ENCODE measurements at places on chromosomes 12 and 14.

GRCh38 chr12:12791756-12792369, 6.4 kb downstream of the APOLD1 start:
- DNase-seq = no peak

DNA sequence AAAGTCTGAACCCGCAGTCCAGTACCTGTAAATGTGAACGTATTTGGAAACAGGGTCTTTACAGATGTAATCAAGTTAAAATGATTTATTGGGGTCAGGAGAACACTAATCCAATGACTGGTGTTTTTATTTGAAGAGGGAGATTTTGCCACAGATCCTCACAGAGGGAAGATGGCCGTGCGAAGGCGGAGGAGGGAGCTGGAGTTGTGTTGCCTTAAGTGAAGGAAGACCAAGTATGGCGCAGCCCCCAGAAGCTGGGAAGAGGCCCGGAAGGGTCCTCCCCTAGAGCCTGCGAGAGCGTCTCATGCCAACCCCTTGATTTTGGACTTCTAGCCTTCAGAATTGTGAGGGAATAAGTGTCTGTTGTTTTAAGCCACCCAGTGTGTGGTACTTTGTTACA, 102.8 kb upstream of the NUDT4 start:
- no peak for DNase-seq

- DNase-seq = no peak
These were observed 28.3 kb downstream of the GALNT9 start for GRCh38 chr12:132300789-132301722.

DNA sequence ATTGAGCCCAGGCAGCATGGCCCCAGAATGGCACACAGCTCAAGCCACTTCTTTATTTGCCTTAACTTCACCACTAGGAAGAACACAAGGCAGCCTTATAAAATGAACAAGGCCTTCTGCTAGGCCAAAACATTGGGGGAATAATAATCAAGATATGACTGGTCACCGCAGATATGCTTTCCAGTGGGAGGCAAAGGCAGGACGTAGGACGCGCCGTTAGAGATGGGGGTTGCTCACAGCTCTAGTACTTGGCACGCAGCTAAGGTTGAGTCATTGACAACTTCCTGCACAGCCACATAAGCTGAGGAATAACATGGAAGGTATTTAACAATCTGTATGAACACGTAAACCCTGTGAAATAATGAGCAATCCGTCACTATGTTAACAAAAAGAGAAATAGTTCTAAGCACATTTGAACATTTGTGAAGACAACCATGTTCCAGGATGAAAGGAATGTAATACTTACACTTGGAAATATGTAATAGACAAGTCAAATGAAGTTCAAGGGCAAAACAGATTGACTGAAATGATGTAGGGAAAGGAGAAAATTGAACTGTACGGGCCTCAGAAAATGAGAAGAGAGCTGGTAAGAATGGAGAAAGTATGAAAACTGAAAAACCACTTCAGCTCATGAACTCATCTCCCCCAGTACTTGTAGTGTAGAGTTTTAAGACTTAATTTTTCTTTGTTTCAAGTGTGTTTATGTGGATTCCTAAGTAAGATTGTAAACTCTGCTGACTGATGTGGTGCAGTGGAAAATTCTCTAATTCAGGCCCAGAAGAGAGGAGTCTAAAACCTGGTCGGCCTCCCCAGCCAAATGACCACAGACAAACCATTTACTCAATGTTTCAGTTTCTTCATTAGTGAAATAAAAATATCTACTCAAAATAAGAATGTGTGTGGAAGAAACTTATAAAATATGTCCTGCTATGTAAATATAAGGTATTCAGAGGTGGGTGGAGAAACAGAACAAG, 59.3 kb upstream of the CCDC91 start:
- DNase-seq = no peak

GRCh38 chr12:58143498-58143995, 202.2 kb downstream of the ATP23 start:
- DNase-seq = no peak

GRCh38 chr14:65461730-65462129, 49.2 kb downstream of the FUT8 start:
- DNase-seq = no peak

DNA sequence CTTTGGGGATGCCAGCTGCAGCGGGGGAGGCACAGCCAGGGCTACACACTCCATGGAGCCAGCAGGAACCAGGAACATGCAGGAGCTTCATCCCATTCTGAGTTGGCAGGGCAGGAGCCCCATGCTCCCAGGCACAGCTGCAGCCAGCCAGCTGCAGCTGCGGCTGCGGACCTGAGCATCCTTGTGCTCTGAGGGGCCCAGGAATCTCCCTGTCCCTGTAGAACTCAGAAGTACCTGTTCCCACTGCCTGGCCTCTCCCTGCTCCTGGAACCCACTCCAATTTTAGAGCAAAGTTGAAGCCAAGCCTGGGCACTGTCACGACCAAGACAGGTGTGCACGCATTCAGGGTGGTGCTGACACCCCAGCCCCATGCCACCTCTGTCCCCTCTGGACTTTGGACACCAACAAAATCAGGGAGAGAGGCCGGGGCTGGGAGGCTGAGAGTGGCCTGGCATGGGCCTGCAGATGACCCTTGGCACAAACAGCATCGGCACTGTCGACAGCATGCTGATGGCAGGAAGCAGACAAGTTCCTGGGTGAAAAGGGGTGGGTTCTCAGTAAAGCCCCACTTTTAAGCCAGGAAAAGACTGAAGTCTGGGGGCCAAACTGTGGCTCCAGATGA, 257.3 kb upstream of the LRFN5 start:
- DNase-seq = no peak

DNA sequence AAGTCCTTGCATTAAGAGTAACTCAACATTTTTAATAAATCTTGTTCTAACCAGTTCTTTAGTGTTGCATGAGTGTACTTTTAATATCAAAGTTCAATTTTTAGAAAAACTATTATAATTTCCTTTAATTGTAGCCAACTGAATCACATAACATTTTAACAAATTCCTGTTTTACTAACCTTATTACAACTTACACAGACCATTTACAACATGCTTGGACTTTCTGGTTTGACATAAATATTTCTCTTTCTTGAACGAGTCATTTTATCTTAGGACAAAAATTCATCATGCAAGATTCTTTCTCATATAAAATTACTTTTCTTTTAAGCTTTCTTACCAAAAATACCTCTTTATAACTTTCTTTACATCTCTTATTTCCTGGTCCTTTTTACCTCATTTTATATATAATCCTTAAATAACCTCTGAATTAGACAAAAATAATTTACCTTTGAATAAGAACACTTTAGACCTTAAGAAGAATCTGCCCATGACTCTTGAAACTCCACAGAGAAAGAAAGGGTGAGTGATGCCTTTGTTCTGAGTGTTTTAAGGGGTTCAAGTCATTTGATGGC, 3.9 kb downstream of the SLCO1A2 start:
- no peak for DNase-seq

DNA sequence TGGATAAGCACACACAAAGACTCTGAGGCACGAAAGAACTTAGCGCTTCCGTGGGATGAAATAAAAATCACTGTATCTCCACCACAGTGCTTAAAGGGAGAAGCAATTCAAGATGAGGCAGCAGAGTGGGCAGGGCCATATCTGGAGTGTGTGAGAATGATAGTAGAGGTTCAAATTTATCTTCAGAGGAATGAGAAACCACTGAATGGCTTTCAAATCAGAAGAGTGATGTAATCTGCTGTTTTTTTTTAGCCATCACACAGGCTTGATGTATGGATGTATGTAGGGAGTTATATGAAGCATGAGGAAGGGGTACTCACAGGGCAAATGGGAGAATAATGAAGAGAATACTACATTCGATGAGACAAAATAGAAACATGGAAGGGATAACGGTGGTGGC, 24.1 kb downstream of the MDGA2 start:
- no peak for DNase-seq

DNA sequence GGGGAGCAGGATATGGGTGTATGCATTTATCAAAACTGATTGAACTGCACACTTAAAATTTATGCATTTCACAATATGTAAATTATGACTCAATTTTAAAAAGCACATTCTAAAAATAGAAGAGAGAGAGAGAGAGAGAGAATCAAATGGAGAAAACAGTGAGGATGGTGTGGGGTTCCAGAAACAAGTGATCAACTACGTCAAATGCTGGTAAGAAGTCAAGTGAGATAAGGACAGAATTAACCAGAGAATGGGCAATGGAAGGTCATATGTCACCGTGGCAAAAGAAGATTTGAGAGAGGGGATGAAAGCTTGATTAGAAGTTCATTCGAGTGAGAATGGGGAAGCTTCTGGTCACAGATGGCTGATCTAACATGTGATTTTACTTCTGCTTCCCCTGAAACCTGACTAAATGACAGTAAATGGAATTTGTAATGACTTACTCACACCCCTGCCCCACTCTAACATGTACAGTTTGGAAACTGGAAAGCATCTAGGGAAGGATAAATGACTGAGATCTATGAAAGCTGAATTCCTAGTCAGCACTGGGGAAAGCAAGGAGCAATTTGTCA, 276.5 kb upstream of the AMIGO2 start:
- peak; percentile 30 for DNase-seq

- no peak for DNase-seq
These were observed 5.3 kb downstream of the RAB21 start for GRCh38 chr12:71759941-71760340.

DNA sequence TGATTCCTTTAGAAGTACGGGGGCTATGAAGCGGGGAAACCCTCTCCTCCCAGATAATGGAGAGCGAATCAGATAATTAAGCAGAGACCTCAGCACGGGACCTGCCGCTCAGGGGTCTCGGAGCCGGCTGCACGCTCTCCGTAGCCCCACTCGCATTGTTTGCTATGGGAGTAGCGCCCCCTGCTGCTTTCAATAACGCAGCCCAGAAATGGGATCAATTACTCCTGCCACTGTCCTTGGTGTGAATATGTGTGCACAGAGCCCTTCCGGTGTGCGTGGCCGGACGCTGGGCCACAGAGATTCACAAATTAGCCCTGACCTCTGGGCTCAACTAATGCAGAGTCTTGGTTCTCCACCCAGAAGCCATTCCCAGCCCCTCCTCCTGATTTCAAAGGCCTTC, 76.4 kb upstream of the TMEM132C start:
- DNase-seq = no peak

- peak; percentile 51 for DNase-seq
These were observed 17.4 kb upstream of the B4GALNT3 start for GRCh38 chr12:442235-442884.

GRCh38 chr14:52922656-52923055, 28.2 kb downstream of the FERMT2 start:
- no peak for DNase-seq

GRCh38 chr12:121953695-121954094, 35.3 kb downstream of the CFAP251 start:
- no peak for DNase-seq

GRCh38 chr12:18421867-18422266, 160.5 kb downstream of the PIK3C2G start:
- no peak for DNase-seq

DNA sequence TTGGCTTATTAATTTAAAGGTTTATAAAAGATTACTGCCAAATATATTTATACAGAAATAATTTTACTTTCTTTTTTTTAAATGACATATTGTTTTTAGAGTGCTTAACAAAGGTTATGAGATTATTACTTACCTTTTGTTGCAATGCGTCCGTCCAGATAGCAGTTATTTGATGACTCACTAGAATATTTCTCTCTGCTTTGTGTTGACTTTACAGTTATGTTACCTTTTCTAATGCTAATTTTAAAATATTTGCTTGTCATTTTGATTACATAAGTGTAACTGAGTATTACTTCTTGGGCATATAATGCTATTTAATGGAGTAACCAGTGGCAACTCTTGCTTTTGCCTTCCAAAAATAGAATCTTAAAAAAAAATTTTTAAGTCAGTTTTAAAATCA, 6.3 kb upstream of the PZP start:
- DNase-seq = no peak

DNA sequence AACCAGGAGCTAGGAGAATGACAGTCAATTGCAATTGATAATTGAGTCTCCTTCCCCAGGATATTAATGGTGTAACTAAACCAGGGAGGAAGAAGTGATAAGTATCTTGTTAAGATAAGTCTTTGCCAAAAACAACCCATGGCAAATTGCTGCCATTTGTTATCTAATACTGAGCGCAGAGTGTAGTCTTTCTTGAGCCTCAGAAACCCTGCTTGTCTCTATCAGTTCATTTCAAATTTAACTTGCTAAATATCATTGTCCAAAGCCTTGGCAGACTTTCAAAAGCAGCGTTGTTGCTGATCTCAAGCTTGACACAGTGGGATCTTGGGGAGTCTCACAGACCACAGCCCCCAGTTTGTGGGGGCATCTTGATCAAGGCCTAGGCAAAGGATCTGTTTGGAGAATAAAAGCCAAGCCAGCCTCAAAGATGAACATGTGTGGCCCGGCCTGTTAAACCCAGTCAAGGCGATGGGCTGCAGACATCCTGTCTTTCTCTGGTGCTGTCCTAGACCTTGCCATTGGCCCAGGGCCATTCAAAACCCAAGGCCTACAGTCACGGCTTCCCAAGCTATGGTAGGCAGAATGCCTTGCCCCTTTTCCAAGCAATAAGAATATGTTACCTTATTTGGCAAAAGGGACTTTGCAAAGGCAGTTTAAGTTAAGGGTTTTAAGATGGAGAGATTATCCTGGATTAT, 164.2 kb downstream of the CHST11 start:
- DNase-seq = no peak

- peak; percentile 60 for DNase-seq
These were observed 74.7 kb downstream of the NOC4L start for GRCh38 chr12:132218915-132219314.

DNA sequence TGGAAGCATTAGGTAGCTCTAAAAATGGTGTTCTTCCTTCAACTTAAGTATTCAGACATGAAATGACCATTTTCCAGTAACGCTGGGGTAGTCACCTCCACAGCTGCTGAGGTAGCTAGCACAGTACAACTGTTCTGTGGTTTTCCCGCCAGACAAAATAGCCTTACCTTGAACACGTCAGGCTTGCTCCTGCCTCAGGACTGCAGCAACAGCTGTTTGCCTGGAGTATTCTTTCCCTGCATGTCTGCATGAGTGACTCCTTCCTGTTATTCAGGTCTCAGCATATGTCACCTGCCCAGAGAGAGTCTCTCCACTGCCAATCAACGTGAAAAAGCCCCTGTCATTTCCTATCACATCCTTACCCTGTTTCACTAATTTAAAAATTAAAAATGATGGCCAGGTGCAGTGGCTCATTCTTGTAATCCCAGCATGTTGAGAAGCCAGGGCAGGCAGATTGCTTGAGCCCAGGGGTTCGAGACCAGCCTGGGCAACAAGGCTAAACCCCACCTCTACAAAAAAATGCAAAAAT, 37.9 kb downstream of the WDR89 start:
- no peak for DNase-seq

GRCh38 chr12:15179672-15180071, 41.5 kb downstream of the RERG start:
- no peak for DNase-seq

DNA sequence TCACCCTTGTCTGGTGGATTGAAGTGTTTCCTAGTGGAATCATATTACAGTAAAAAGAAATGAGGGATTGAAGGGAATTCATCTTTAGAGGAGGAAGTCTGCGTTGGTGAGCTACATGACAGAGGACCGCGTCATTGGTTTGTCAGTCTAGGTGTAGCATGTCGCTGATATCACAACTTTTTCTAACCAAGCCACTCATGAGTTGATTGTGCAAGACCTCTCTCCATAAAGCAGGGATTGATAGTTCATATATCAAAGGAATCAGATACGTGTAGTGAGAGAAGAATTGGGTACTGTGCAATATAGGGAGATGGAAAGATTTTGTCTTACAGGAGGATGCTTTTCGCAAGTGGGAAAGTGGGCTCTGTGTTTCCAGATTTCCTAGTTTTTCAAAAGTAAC, 3.0 kb upstream of the FBXO33 start:
- no peak for DNase-seq

GRCh38 chr12:50387972-50388478, 8.4 kb downstream of the FAM186A start:
- DNase-seq = no peak
